Right ventricle myocardium superior (tissue), 1 donor: ENCODE measurements at places on chromosomes 6 and 20. TPM values are rescaled to one million over a fixed set of nuclear protein-coding genes. Genes with fewer than 3 reads are reported as not detected.

The HSPA1B gene
- 236 TPM for total RNA-seq

The PRICKLE4 gene
- total RNA-seq: 4.0 TPM

The CYB5R4 gene
- 13.2 TPM for total RNA-seq

The PLAGL1 gene
- 10.8 TPM for total RNA-seq

The HLA-DMB gene
- total RNA-seq: 10.4 TPM

The SLC35D3 gene
- total RNA-seq: not detected

DNA sequence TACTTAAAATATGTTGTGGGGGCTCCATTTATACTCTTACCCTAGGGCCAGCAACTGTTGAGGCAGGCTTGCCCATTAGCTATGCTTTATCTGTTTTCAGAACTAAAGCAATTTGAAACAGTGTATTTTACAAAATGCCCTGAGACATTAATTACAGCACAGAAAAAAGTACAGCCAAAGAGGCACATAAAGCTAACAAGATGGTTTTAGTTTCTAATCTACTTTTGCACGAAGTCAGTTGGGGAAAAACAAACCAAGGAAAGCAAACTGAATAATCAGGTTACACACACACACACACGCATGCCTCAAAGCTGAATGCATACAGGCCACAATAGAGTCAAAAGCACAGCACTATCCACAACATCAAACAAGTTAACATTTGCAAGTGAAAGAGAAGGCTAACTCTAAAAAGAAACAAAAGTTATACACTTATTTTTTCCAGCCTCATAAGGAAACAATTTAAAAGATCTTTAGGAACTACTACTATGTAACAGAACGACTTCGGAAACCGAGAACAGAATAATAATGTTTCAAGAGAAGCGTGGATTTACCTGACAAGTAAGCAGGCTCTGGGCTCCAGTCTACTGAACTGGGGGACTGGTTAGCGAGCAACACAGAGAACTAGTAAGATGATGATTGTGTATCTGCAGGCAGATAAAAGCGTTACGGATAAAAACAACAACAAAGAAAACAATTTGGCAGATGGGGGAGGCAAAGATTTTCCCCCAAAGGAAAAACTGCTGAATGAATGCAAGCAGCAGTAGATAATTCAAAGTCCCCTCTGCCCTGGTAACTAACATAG is 1.7 kb downstream of the SYCP2 start:
- no peak for DNase-seq

- DNase-seq: no peak
Measured at GRCh38 chr6:166560222-166560621, 26.3 kb downstream of the RAMACL start.

GRCh38 chr20:33313686-33314314 is 30.8 kb downstream of the BPIFB1 start:
- DNase-seq: no peak

GRCh38 chr6:146673069-146673468 is 74.3 kb downstream of the ADGB start:
- DNase-seq: no peak

- DNase-seq: no peak
Measured at GRCh38 chr6:2102966-2103365, 142.4 kb downstream of the GMDS start.

DNA sequence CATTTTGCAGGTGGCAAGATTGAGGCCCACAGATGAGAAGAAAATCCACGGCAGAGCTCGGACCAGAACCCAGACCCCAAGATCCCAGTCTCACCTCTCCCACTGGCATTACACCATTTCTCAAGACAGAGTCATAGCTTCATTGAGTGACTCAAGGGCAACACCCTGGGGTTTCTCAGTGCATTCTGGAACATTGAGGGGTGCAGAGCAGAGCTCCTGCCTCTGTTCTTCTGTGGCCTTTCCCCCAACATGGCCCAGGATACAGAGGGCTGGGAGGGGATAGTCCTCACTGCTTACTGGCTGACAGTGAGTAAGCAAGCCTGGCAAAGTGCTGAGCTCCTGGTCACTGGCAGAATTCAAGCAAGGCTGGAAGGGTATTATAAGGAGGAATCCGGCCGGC is 74.0 kb downstream of the MDGA1 start:
- DNase-seq: no peak

- DNase-seq: no peak
Measured at GRCh38 chr6:13412639-13413465, 74.5 kb downstream of the GFOD1 start.

DNA sequence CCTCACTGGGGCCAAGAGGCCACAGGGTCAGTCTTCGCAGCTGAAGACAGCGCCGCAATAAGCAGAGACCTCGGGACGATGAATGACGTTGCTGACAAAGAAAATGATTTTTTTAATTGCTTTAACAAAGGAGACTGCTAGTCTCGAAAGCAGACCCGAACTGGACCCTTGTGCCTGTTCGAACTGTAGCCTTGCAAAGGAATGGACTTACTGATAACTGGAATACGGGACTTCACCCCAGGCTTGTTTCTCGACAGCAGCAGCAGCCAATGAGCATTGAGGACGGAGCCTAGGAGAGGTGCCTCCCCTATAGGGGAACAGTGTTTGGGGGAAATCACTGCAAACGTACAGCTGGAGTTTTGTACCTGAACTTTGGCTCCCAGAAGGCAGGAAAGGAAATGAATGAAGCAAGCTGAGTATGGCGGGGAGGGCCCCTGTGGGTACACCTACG is 1.3 kb upstream of the TAF4 start:
- DNase-seq: no peak

- no peak for DNase-seq
Measured at GRCh38 chr20:916125-916799, at the start of gene ANGPT4. Gene ANGPT4, minus strand, starts transcription at chr20:916334. Its CDS starts 120 bp downstream, at chr20:916214.

- no peak for DNase-seq
Measured at GRCh38 chr20:56711018-56711417, 81.9 kb downstream of the TFAP2C start.

- DNase-seq: no peak
Measured at GRCh38 chr6:136979206-136979605, 57.1 kb downstream of the SLC35D3 start.
